ENCODE measurements at places on chromosomes 4 and X. TPM values are rescaled to one million over a fixed set of nuclear protein-coding genes. Genes with fewer than 3 reads are reported as not detected.
A peak's percentile ranks its signal among the peaks of the same experiment; 100 is the strongest.

DNA sequence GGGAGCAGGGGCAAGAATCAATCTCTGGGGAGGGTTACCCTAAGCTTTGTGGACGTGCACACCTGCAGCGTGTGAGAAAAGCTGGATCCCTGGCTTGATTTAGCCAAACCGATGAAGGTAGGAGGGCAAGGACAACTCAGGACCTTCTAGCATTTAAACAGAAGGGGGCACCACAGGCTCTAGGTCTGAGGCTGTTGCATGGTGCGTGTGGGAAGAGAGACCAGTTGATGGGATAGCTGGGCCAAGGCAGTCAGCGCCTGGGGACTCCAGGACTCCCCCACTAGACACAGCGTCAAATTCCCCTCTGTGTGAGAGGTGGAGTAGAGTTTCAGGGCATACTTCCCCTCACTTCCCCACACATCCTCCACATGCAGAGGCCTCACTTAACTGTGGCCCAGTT lies 4.3 kb downstream of the GABRQ start:
- DNase-seq: no peak

- no peak for DNase-seq
Observed at GRCh38 chrX:63526863-63527262, 175.7 kb upstream of the SPIN4 start.

DNA sequence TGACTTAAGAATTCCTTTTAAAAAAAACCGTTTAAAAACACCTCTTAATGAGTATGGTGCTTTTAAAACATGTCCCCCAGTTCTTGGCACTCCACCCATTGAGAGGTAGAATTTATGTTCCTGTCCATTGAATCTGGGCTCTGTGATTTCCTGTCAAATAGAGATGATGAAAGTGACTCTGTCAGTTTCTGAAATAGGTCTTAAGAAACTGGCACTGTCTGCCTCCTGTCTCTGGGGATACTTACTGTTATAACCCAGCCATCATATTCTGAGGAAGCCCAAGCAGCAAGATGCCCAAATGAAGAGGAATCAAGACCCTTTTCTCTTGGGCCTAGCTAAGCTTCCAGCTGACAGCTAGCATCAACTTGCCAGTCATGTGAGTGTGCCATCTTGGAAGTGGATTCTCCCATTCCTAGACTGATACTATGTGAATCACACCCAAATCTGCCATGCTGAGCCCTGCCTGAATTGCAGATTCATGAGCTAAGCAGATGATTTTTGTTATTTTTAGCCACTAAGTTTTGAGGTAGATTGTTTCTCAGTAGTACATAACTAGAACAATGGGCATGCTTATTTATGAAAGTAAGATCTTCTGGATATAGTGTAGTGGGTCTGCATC lies 22.8 kb downstream of the C4orf54 start:
- no peak for DNase-seq

The IL1RAPL1 gene
- 0.24 TPM for total RNA-seq

- no peak for DNase-seq
Observed at GRCh38 chr4:91319556-91320268, 984.1 kb upstream of the GRID2 start.

The CPZ gene
- total RNA-seq: 1.2 TPM

DNA sequence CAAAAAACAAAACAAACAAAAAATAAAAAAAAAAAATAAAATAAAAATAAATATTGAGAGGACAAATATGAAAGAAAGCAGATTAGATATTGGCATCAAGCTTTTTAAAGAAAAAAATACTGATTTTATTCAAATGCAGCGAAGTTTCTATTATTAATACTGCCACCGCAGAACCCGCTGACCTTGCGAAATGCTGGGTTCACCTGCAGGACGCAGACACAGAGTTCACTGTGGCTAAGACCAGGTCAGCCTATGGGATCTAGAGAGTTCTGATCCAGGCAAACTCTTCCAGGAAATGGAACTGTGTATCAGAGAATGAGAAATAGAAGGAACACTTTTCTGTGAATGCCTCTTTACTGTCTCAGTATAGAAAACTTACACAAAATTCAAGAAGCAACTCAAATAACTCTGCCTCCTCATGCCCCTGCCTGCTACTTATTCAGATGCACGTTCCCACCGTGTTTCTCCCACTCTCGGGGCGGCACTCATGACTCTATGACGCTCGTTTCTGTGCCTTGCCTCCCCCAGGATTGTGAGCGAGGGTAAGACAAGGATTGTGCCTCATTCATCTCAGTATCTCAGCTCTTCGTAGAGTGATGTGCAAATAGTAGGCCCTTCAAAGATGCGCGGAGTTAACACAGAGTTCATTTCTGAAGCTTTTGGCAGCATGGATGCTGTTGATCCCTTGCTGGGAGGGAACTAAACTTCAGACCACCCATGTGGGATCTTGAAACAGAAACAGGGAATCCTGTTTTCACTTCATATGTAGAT lies 44.1 kb upstream of the TLR3 start:
- no peak for DNase-seq

The HTN1 gene
- total RNA-seq: not detected

GRCh38 chr4:128924951-128925350 lies 115.5 kb downstream of the JADE1 start:
- no peak for DNase-seq

The TCP11X2 gene
- total RNA-seq: not detected

The UGT2B15 gene
- 50.8 TPM for total RNA-seq

GRCh38 chr4:71107726-71108125 lies 114.3 kb downstream of the DCK start:
- DNase-seq: no peak

DNA sequence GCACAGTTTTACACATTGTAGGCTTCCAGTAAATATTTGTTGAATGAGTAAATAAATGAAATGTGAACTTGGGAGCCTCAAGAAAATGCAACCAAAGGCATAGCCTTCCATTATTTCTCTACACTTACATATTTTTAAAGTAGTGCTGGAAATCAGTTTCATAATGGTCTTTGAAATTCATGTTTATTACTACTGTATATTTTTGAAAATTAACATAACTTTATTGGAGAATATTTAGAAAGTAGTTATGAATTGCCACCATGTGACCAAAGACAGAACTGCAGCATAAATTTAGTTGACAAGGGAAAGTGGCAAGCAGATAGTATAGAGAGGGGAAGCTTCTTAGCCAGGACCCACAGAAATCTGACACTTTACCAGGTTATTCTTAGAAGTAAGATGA lies 6.4 kb downstream of the TCEAL8 start:
- DNase-seq: no peak

DNA sequence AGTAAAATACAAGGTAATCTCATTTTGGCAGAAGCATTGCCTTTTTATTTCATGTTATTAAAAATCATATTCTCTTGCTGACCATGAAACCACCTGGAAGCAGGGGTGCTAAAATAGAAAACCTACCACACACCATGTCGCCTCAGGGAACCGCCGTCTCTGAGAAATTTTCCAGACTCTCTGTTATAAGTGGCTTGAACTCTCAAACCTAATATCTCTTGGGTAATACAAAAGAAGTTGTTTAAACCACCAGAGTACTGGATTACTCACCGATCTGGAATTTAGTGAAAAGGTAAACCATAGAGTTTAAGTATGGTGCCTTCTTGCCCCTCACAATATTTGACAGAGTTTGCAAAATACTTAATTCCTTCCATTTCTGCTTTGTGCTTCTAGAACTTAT lies 27.7 kb downstream of the ENPP6 start:
- DNase-seq: no peak

DNA sequence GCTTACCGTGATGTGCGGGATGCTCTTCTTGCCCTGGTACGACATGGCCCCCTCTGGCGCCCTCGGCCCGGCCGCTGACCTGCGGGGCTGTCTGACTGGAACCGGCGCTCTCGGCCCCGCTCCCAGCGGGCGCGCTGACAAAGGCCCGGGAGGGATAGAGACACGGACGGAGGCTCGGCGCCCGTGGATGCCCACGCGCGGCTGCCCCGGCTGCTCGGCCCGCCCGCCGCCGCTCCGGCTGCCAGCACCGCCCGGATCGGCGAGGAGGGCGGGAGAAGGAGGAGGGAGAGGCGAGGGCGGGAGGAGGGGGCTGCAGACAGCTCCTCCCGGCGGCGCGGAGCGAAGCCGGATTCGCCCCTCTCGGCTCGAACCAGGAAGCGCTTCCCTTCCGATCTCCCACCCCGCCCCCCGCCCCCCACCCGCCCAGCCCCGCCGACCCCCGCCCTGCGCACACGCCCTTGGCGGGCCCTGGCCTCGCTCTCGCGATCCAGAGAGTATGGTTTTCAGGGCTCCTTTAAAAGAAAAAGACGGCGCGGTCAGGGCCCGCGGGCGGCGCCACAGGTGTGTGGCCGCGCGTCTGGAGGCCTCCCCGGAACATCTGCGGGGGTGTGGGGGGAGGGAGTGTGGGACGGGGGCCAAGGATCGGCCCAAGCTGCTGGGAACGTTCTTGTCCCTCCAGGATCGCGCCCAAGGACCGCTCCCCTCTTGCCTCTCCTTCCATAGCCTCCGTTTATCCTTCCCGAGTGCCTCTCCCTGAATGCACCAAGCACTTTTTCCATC lies 4.5 kb downstream of the CRMP1 start:
- DNase-seq: no peak

The TNMD gene
- not detected for total RNA-seq

DNA sequence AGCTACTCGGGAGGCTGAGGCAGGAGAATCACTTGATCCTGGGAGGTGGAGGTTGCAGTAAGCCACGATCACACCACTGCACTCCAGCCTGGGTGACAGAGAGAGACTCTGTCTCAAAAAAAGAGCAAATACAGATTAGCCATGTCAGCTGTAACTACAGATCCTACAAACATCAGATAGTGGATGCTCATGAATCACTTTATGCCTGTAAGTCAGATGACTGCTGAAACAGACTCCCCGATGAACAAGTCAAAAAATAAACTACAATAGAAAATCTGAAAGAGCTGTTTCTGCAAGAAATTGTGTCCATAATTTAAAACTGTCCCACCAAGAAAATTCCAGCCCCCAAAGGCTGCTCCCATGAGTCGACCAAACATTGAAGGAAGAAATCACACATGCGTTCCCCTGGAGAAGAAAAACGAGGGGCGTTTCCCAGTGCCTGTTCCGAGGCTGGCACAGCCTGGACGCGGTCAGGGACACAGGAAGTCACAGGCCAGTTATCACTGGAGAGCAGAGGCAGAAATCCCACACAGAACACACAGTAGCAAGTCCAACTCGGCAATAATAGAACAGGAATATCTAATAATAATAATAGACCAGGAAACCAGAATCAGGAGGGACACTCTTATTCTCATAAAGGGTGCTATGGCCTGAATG lies 30.0 kb upstream of the GTPBP6 start:
- no peak for DNase-seq

GRCh38 chr4:170386511-170386910 lies 296.8 kb upstream of the AADAT start:
- DNase-seq: no peak

- no peak for DNase-seq
Observed at GRCh38 chrX:40552768-40553167, 28.0 kb upstream of the ATP6AP2 start.

GRCh38 chr4:8846826-8847225 lies 24.8 kb downstream of the HMX1 start:
- DNase-seq: no peak

- no peak for DNase-seq
Observed at GRCh38 chr4:113467581-113467980, 294.0 kb downstream of the CAMK2D start.

The AWAT2 gene
- not detected for total RNA-seq

GRCh38 chr4:168162604-168163003 lies 70.3 kb downstream of the ANXA10 start:
- DNase-seq: no peak

GRCh38 chr4:187603093-187604025 lies 392.2 kb upstream of the ZFP42 start:
- DNase-seq: no peak

- no peak for DNase-seq
Observed at GRCh38 chr4:105933083-105933482, 37.8 kb downstream of the NPNT start.

The TEX13D gene
- not detected for total RNA-seq

DNA sequence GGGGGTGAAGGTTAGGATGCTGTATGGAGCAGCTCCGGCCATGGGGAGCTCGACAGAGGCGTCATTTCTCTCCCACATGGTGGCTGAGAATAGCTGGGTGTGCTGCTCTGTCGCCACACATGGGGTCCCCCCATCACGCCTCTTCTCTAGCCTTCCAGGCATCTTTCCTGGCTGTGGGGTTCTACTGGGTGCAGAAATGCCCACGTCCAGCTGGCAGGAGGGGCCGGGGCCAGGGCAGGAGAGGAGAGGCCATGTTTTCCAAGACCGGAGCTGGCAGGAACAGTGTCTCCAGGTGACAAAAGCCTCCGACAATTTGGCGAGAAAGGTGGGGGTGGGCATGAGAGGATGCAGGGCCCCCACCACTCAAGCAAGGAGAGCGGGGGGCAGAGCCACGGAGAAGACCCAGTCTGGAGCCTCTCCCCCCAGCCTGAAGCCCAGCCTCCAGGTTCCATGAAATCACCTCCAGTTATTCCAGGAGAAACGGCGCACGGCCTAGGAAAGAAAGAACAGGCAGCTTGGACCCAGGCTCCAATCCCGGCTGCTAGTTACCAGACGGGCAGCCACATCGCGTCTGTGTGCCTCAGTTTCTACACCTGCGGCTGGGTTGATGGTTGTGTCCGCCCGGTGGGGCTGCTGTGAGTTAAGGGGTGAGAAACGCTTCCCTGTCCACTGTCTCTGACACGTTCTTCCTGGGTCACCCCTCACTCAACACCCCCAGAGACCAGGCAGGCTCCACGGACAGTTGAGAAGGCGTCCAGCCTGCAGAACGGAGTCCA lies 27.4 kb upstream of the SPON2 start:
- DNase-seq: peak; percentile 19

- DNase-seq: no peak
Observed at GRCh38 chr4:108210989-108211835, 42.5 kb upstream of the LEF1 start.

The CT83 gene
- total RNA-seq: not detected

The SLITRK4 gene
- 0.07 TPM for total RNA-seq
